ENCODE measurements at places on chromosomes 3 and 15. TPM values are rescaled to one million over a fixed set of nuclear protein-coding genes. Genes with fewer than 3 reads are reported as not detected.

The CHRD gene
- 13.3 TPM for total RNA-seq

- no peaks in the 10 kb centered on the region for H3K36me3 ChIP-seq
- no peak for DNase-seq
- no peak overlapping the region for H3K27ac ChIP-seq
- no peaks in the 10 kb centered on the region for H3K27me3 ChIP-seq
- H3K4me3 ChIP-seq, result no peak overlapping the region
Observed at GRCh38 chr3:39165518-39165917, 12.1 kb upstream of the CSRNP1 start.

- H3K27me3 ChIP-seq, result no peaks in the 10 kb centered on the region
- no peak overlapping the region for H3K4me3 ChIP-seq
- no peaks in the 10 kb centered on the region for H3K4me1 ChIP-seq
- no peak for DNase-seq
- H3K36me3 ChIP-seq, result peaks cover 65% of the 10 kb centered on the region
Observed at GRCh38 chr15:76286271-76286879, 24.9 kb downstream of the ETFA start.

- H3K36me3 ChIP-seq, result no peaks in the 10 kb centered on the region
- peaks cover 22% of the 10 kb centered on the region for H3K27me3 ChIP-seq
- peak; percentile 69 for DNase-seq
- no peak overlapping the region for H3K27ac ChIP-seq
Observed at GRCh38 chr3:184540777-184541681, 20.6 kb upstream of the EPHB3 start.

DNA sequence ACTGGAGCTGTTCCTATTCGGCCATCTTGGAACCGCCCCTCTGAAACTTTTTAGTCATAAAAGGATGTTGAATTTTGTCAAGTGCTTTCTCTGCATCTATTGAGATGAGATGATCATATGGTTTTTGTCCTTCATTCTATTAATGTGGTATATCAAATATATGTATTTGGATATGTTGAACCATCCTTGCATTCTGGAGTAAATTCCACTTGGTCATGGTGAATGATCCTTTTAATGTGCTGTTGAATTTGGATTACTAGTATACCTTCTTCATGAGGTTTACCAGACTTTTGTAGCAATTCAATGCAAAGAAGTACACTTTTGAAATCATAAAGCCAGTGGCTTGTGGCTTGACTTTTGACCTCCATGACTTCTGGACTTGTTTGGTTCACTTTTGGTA lies 33.4 kb upstream of the XRN1 start:
- no peaks in the 10 kb centered on the region for H3K27me3 ChIP-seq
- peaks cover 21% of the 10 kb centered on the region for H3K36me3 ChIP-seq
- DNase-seq, result no peak

DNA sequence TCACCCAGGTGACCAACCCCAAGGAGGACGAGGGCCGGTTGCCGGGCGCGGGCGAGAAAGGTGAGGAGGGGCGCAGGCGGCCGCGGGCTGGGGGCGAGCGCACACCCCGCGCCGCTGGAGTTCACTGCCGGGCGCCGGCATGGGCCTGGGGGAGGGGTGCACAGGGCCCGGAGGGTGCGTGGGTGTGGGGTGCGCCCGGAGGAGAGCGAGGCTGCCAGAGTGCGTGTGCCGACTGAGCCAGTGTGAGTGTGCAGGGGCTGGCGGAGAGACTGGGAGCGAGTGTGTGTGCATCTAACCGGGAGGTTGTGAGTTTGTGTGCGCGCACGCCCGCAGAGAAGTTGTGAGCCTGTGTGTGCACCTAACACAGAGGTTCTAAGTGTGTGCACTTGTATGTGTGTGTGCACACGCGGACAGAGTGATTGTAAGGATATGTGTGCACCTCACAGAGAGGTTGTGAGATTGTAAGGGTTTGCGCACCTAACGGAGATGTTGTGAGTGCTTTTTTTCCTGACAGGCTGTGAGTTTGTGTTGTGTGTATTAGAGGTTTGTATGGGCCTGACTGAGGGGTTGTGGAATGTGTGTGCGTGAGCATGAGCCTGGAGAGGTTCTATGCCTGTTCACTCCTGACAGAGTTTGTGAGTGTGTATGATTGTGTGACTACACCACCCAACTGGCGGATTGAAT lies 681 bp downstream of the CTDSPL start:
- no peaks in the 10 kb centered on the region for H3K27me3 ChIP-seq
- peak; percentile 75 for DNase-seq
- peak overlapping the region; percentile 57 for H3K4me3 ChIP-seq
- peaks cover 40% of the 10 kb centered on the region for H3K4me1 ChIP-seq
- no peaks in the 10 kb centered on the region for H3K36me3 ChIP-seq

GRCh38 chr3:45402138-45402537 lies 13.8 kb downstream of the LARS2 start:
- H3K36me3 ChIP-seq, result no peaks in the 10 kb centered on the region
- H3K4me1 ChIP-seq, result no peaks in the 10 kb centered on the region
- DNase-seq, result no peak
- no peak overlapping the region for H3K27ac ChIP-seq

GRCh38 chr3:184320104-184320445 lies 5.7 kb downstream of the EIF4G1 start:
- peak overlapping the region; percentile 47 for H3K4me3 ChIP-seq
- H3K27ac ChIP-seq, result peak overlapping the region; percentile 99
- H3K4me1 ChIP-seq, result peaks cover 68% of the 10 kb centered on the region
- H3K36me3 ChIP-seq, result peaks cover 72% of the 10 kb centered on the region
- DNase-seq, result peak; percentile 99
- H3K27me3 ChIP-seq, result no peaks in the 10 kb centered on the region

- H3K4me3 ChIP-seq, result no peak overlapping the region
- DNase-seq, result no peak
- no peaks in the 10 kb centered on the region for H3K27me3 ChIP-seq
- no peaks in the 10 kb centered on the region for H3K4me1 ChIP-seq
- H3K27ac ChIP-seq, result no peak overlapping the region
- peaks cover 7% of the 10 kb centered on the region for H3K36me3 ChIP-seq
Observed at GRCh38 chr15:85673326-85673725, 121.4 kb downstream of the KLHL25 start.

- no peaks in the 10 kb centered on the region for H3K27me3 ChIP-seq
- H3K27ac ChIP-seq, result no peak overlapping the region
- no peak overlapping the region for H3K4me3 ChIP-seq
- no peaks in the 10 kb centered on the region for H3K4me1 ChIP-seq
- DNase-seq, result no peak
Observed at GRCh38 chr3:10273702-10274305, 18.9 kb downstream of the GHRL start.
